T-helper 9 cell (primary cell): ENCODE measurements at places on chromosomes 11 and 22.

- DNase-seq = no peak
Measured at GRCh38 chr11:113876074-113876797, 864 bp upstream of the USP28 start.

DNA sequence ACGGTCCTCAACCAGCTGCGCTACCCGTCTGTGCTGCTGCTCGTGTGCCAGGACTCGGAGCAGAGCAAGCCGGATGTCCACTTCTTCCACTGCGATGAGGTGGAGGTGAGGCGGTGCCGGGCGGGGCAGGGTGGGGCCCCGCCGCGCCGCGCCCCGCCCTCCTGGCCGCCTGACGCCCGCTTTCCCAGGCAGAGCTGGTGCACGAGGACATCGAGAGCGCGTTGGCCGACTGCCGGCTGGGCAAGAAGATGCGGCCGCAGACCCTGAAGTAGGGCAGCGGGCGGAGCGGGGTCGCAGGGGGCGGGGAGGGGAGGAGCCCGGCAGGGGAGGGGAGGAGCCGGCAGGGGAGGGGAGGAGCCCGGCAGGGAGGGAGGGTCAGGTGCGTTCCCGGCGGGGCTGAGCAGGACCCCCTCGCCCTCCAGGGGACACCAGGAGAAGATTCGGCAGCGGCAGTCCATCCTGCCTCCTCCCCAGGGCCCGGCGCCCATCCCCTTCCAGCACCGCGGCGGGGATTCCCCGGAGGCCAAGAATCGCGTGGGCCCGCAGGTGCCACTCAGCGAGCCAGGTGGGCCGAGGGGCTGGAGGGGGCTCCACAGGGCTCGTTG, 14.7 kb downstream of the EPS8L2 start:
- DNase-seq = peak; percentile 65

DNA sequence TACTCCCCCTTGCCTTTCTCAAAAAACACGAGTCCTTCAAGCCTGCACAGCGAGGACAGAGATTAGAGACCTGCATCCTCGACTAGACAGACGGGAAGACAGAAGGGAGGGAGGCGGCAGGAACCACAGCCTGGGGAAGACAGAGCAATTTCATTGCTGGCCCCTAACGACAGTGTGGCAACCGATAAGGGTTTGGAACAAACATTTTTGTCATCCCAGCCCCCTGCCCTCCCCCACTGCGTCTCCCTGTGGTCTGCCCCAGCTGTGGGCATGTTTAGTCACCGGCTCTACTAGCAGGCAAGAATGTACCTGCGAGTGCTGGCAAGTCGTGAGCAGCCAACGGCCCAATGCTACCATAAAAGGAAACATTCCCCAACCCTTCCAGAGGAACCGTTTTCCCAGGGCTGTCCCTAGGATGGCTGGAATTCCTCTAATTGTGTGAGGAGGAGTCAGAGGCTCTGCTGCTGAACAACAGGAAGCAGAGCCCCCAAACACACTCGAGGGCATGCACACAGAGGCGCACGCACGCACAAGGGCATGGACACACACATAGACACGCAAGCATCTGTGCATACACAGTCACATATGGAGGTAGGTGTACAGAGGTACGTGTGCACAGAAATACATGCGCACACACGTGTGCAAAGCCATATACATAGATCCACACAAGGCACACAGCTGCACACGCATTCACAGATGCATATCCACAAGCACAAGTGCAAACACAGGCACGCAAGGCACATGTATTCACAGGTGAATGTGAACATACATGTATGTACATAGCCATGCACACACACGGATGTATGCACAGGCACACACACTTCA, 58.3 kb downstream of the MYH9 start:
- peak; percentile 68 for DNase-seq

DNA sequence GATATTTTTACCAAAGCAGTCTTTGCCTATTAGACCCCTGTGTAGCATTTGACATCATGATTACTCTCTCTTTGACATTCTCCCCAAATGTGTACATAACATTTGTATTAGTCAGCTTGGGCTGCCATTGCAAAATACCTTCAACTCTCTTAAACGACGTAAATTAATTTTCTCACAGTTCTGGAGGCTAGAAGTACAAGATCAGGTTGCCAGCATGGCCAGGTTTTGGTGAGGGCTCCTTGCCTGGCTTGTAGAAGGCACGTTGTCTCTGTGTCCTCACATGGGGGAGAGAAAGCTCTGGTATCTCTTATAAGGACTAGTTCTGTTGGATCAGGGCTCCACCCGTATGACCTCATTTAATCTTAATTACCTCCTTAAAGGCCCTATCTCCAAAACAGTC, 12.3 kb upstream of the DLAT start:
- no peak for DNase-seq

DNA sequence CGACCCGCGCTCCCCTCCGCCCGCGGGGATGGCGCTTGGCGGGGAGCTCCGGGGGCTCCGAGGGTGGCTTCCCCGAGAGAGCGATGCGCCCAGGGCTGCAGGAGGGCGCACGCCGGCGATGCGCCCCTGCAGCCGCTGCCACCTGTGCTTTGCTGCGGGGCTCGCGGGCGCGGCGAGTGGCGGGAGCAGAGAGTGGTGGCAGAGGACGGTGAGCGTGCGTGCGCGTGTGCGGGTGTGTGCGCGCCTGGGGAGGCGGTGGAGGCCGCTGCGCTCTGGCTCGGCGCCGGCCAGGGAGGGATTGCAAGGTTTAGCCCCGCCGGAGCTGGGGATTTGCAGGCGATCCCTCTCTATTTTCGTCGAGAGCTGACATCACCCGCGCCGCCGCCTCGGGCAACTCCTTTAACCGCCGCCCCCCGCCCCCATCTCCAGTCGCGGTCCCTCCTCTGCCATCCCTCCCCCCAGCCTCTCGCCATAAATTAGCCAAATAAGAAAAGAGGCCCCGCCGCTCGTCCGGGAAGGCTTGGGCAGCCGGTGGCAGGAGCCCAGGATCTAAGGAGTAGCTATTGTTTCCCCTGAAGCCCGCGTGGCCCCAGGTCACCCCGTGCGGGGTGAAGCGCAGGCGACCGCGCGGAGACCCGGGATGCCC, at the start of gene SLC1A2:
Gene SLC1A2, minus strand, starts transcription at position 375 of the 646 bp plus-strand sequence. CDS start 592 bp downstream, outside the sequence.
- no peak for DNase-seq

DNA sequence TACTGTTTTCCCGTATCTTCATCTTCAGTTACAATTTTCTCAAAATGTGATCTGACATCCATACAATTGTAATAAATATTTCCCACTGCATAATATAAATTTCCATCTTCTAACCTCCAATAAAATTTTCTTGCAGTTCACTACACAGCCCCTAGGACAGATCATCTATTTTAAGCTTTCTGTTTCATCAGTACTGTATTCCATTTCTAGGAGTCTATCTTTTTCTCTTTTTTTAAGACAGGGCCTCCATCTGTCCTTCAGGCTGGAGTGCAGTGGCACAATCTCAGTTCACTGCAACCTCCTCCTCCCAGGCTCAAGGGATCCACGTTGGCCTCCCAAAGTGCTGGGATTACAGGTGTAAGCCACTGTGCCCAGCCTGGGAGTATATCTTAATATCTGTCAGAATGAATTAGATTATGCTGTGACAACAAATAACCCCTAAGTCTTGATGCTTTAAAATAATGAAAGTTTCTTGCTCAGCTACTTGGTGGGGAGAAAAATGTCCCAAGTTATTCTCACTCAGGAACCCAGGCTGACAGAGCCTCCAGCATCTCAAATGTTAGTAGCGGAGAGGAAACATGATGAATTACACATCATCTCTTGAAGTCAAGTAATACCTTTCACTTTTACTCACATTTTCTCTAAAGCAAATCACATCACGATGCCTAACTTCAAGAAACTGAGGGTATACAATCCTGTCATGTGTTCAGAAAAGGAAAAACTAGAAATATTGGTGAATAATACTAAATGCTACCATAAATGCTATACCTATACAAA, 92.2 kb downstream of the BUD13 start:
- no peak for DNase-seq

GRCh38 chr22:17589810-17590375, 26.6 kb downstream of the SLC25A18 start:
- DNase-seq = no peak

DNA sequence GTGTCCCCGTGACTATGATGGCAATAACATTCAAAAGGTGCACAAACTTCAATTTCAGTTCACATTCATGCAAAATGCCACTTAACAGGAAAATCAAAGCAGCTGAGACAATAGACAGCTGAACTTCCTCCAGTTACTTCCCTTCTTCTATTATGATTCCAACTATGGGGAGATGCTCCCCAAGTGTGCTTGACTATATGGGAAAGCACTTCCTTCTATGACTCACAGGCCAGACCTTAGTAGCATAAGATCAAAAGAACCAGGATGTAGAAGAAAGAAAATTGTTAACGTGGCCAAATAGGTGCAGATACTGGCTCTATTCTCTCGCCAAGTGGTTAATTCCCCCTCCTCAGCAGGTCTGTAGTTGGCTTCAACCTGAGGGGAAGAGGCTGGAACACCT, 7.8 kb upstream of the FAT3 start:
- DNase-seq = no peak

GRCh38 chr11:31973172-31973571, 117.7 kb upstream of the RCN1 start:
- no peak for DNase-seq

GRCh38 chr11:109586789-109587188, 164.8 kb downstream of the C11orf87 start:
- DNase-seq = no peak

DNA sequence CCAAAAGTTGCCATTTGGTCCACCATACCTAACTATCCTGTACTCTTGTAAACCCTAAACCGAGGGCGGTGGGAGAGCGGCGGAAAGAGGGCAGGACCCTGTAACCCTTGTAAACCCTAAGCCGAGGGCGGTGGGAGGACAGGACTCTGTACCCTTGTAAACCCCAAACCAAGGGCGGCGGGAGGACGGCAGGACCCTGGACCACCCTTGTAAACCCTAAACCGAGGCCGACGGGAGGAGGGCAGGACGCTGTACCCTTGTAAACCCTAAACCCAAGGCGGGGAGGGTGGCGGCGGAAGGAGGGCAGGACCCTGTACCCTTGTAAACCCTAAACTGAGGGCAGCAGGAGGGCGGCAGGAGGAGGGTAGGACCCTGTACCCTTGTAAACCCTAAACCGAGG, 12.5 kb upstream of the OR52I2 start:
- no peak for DNase-seq

DNA sequence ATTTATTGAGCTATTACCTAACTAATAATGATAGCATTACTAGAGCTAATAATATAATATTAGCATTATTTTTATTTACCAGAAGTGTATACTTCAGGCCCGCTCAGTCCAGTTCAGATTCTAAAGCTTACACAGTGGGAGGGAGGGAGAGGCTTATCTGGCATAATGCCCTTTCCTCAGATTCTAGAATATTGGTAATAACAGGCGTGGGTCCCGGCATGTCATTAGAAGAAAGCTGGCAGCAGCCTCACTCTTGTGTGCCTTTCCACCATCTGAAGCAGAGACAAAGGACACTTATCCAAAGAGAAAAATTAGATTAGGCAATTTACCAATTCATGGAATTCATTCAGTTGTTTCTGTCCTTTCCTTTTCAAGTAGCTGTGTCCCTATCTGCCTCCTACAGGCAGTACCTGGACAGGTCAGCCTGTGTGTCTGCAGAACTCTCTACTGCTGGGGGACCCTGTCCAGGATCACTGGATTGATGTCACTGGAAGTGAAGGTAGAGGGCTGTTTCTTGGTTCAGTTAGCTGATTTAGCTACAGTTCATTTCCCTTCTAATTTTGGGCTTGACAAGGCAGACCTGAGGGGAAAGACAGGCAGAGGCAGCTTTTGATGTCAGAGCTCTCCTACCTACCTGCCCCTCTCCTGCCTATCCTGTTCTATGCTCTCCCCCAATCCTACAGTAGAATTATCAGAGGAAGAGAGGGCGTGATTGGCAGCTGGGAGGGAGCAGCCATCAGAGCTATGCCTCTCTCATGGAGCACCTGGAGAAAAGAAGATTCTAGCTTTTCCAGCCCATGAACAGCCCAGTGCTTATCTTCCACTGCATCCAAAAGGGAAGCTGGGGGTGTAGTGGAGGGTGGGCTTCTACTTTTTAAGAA, 20.3 kb upstream of the CCDC90B start:
- DNase-seq = no peak

GRCh38 chr11:28393348-28393747, 285.2 kb downstream of the METTL15 start:
- no peak for DNase-seq

GRCh38 chr11:17898071-17898470, 114.8 kb downstream of the SERGEF start:
- DNase-seq = no peak

DNA sequence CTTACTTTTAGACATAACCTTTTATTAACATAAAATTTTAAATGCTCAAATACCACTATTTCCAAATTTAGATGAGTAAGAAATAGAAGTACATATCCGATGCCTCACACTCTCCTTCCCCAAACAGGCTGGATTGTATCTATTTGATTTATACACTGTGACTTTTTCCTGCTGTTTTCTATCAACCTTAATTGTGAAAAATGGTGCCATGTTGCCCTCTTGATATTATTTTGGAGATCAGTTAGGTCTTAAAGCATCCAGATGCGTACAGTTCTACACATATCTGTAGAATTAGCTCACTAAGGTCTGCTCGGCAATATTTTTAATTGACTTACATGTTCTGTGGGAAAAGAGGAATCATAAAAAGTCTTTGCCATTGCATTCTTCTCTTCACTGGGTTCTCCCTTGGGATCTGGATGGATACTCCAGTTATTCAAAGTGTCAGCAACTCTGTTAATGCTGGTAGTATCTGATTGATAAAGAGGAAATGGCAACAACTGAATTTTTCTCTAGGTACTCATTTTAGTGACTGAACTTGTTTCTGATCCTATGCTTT, 27.2 kb downstream of the EIF3M start:
- no peak for DNase-seq

GRCh38 chr11:16404781-16405285, 48.5 kb upstream of the SOX6 start:
- no peak for DNase-seq

- no peak for DNase-seq
Measured at GRCh38 chr22:35752006-35752862, 34.6 kb downstream of the APOL5 start.

GRCh38 chr11:115267871-115268270, 236.3 kb downstream of the CADM1 start:
- no peak for DNase-seq

DNA sequence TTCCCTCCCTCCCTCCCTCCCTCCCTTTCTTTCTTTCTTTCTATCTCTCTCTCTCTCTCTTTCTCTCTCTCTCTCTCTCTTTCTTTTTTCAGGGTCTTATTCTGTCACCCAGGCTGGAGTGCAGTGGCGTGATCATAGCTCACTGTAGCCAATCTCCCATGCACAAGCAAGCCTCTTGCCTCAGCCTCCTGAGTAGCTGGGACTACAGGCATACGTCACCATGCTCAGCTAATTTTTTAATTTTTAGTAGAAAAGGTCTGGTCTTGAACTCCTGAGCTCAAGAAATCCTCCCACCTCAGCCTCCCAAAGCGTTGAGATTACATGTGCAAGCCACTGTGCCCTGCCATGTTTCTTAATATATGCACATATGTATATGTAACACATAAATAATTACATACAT, 19.0 kb downstream of the TSKU start:
- DNase-seq = no peak
